Jurkat, Clone E6-1 (cell line): ENCODE measurements at places on chromosomes 13 and 19.
A peak's percentile ranks its signal among the peaks of the same experiment; 100 is the strongest.

DNA sequence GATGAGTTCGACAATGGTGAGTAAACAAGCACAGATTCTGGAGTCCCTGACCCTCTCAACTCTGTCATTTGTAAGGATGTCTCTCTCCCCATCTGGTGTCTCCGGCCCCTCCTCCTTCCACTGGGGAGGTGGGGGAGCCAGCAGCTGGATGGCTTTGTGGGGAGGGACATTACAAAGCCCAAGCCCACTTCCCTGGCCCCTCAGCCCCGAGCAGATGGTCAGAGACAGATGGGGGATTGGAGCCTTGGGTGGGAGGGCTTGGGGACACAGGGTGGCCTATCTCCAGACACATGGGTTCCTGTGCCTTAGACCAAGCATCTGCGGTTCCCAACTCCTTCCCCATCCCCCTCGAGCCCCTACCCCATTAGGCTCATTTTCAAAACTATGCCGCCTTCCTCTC, 2.5 kb downstream of the TIMM50 start:
- DNase-seq = no peak

GRCh38 chr13:50355797-50356196, 340.6 kb downstream of the KCNRG start:
- no peak for DNase-seq

- peak; percentile 43 for DNase-seq
Observed at GRCh38 chr19:756236-756635, 5.3 kb downstream of the MISP start.

DNA sequence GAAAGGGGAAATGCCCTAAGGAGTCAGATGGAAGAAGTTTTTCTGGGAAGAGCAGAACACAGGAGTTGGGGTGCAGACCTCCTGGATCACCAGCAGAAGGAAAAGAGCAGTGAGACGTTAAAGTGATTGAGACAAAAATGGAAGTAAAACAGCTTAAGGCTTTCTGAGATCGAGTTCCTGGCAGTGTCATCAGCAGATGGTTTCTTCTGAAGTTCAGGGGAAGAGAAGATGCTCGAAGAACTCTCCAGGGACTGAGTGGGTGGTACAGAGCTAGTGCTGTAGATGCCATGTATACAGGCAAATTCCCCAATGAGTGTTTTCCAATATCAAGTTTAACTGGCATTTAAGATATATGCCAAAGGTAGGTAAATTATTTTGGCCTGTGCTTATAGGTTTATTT, 272.2 kb upstream of the KLF12 start:
- no peak for DNase-seq

GRCh38 chr19:39805104-39805503, 26.4 kb downstream of the LEUTX start:
- DNase-seq = no peak

DNA sequence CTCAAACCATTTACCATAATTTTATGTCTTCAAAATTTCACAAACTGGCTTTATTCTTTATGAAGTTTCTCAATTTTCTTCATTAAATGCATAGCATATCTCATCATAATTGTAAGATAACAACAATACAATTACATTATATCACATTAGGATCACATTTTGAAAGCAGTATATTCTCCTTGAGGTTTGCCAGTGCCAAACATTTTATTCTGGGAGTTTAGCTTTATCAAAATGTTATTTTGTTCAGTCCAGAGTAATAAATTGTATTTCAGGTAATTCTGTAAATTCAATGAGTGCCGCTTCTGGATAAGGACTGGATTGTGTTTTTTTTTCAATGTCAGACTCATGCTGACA, 234.6 kb upstream of the MIR17HG start:
- DNase-seq = no peak

- no peak for DNase-seq
Observed at GRCh38 chr13:99958406-99959126, 13.0 kb downstream of the ZIC5 start.

DNA sequence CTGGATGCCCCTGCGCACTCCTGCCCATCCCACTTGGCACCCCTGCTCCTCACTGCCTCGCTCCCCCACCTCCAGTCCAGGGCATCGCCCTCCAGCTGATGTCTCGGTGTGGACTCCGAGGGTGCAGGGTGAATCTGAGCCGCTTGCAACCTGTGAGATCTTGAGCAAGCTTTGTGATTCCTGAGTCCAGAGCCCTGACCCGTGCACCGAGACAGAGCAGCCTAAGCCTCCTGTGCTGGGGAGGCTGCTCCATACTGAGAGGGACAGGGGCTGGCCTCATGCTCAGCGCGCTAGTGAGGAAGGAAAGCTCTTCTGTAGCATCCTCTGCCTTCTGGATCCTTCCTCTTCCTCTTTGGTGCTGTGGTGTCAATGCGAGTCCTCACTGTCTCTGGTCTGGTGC, 116.0 kb downstream of the TEX29 start:
- no peak for DNase-seq

DNA sequence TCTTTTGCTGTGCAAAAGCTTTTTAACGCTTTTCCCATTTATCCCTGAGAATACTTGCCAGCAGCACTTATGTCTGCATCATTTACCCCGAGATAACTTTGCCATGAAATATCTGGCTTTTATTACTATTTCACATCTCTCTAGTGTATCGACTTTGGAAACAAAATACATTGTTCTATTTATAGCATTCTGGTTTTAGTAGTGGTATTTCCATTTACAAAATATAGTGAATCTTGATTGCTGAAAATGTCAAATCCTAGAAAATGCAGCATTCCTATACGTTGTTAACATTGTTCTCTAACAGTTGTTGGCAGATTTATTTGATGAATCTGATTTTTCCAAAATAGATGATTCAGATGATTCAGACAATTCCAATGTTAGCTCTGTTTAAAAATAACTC, 189.3 kb upstream of the SPRY2 start:
- DNase-seq = no peak
